ENCODE measurements at places on chromosomes 5 and 9.

DNA sequence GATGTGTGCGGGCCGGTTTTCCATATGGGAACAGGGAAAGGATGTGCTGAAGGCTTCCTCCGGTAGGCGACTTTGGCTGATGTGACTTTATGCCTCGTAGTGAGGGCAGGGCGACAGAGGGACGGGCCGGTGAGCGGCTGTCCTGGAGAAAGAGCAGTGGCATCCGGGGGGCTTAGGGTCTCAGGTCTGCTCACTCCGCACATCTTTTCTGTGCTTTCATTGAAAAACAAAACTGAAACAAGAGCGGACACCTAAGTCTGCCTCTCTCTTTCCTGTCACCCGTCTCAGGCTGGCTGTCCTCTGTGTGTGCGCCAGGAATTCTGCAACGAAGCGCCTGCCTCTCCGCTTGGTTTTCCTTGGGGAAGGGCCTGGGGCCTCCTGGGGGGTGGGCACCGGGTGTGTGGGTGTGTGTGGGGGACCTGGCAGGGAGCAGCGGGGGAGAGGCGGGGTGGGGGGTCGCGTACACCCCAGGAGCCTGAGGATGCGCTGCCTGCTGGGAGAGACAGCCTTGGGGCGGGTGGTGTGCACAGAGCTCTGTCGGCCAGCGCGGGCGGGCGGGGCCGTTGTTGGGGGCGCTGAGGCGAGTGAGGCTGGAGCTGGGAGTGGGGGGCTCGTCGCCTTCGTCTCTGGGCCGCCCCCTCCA, 580 bp upstream of the PRRX2 start:
- no peak for DNase-seq

- peak; percentile 7 for DNase-seq
Measured at GRCh38 chr9:92196909-92197308, 81.7 kb upstream of the SPTLC1 start.

- no peak for DNase-seq
Measured at GRCh38 chr5:162573758-162574157, 506.2 kb downstream of the GABRG2 start.

- no peak for DNase-seq
Measured at GRCh38 chr9:16223074-16223871, 647.2 kb downstream of the BNC2 start.

GRCh38 chr9:114174876-114175771, 19.8 kb downstream of the COL27A1 start:
- DNase-seq, result no peak

GRCh38 chr9:131972889-131973288, 106.8 kb downstream of the MED27 start:
- no peak for DNase-seq

GRCh38 chr9:32497921-32498320, 28.1 kb downstream of the RIGI start:
- DNase-seq, result no peak

GRCh38 chr9:81964218-81965171, 21.2 kb downstream of the SPATA31D3 start:
- peak; percentile 3 for DNase-seq

- DNase-seq, result no peak
Measured at GRCh38 chr5:16626696-16627264, 10.0 kb upstream of the RETREG1 start.

- DNase-seq, result no peak
Measured at GRCh38 chr9:87120610-87121009, 173.3 kb upstream of the GAS1 start.

- DNase-seq, result no peak
Measured at GRCh38 chr5:179163236-179164155, 103.3 kb downstream of the ZNF354C start.

GRCh38 chr9:130378875-130379648, 65.7 kb upstream of the ASS1 start:
- DNase-seq, result no peak

DNA sequence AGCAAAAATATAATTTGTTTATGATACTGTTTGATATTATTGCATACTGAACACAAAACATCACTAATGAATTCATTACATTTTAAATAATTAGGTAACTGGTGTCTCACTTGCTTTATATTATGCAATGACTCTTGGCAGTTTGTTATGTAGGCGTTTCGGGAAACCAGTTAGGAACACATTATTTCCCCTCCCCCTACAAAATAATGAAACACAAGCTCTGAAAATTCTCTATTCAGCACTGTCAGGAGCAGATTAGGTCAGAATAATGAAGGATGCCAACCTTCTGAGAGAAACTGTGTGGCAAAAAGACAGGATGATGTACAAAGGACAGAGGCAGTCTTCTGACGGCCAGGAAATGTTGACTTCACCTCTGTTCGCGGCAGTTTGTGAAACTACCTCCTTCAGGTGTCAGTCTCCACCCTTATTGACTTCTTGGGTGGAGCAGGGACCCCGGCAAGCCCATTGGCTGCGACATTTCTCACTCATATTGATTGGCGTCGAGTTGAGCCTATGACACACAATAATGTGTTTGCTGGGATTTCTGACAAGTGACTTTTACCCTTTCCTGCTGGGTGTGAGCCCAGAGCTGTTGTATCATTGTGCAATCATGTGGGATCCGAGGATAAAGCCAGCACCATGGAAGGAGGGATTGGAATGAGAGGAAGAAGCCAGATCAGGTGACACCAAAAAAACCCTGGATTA, 33.9 kb downstream of the SH3PXD2B start:
- DNase-seq, result peak; percentile 76

GRCh38 chr9:81314490-81314889, 374.9 kb downstream of the TLE1 start:
- DNase-seq, result no peak

DNA sequence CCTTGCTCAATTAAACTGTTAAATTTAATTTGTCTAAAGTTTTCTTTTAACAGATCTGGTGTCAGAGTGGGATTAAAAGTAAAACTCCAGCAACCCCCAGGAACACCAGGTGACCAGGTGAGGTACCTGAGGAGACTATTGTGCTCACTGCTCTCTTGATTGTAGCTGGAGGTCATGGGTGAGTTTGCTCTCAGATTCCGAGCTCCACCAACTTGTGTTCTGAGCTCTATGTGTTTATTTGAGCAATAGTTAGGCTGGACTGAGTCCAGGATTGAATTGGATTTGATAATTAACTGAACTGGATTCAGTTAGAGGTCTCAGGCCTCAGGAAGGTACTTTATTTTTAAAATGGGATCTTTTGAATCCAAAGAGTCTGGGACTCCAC, 17.9 kb upstream of the SCGB3A2 start:
- DNase-seq, result no peak

- DNase-seq, result no peak
Measured at GRCh38 chr5:160750938-160751657, 100.9 kb downstream of the ATP10B start.

- DNase-seq, result no peak
Measured at GRCh38 chr9:80691229-80691628, 998.1 kb downstream of the TLE1 start.
